ENCODE measurements at places on chromosomes 5 and 9. TPM values are rescaled to one million over a fixed set of nuclear protein-coding genes. Genes with fewer than 3 reads are reported as not detected.

GRCh38 chr9:34545497-34545896 is 22.7 kb upstream of the ENHO start:
- DNase-seq: no peak

GRCh38 chr5:151707567-151707966 is 20.9 kb upstream of the SPARC start:
- DNase-seq: peak; percentile 61

SPATA31A3 gene
- not detected for total RNA-seq

DNA sequence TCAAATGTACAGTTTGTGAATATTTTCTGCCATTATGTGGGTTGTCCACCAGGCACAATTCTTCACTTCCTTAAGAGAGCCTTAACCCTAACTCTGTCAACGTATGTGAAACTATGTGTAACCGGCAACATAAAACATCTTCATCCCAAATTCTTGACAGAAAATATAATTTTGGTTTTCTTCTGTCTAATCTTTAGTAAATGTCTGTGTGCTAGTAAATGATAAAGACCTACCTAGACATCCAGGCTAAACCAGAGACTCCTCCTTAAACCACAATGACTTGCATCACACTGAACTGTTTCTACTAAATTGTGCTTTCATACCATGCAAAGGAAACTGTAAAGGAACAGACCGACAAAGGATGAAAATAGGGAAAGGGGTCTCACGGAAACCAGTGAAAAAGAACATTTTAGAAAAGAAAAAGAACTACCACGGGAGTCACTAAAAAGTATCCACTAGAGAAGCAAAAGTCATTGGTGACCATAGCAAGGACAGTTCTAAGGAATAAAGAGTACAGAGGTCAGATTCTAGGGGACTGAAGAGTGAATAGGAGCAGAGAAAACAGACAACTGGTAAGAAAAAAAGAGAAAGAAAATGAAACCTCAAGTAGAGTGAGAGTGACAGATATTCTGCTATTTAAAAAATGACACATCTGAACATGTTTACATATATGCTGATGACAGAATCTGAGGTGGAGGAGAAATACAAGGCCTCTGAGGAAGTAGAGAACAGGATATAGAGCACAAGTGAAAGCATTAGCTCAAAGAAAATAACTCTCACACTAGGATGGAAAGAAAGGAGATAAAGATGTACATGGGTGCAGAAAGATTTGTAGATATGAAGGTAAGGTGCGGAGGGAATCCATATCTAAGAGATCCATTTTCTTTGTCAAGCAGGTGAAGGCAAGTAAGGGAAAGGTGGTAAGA is 49.4 kb downstream of the FNIP1 start:
- no peak for DNase-seq

DNA sequence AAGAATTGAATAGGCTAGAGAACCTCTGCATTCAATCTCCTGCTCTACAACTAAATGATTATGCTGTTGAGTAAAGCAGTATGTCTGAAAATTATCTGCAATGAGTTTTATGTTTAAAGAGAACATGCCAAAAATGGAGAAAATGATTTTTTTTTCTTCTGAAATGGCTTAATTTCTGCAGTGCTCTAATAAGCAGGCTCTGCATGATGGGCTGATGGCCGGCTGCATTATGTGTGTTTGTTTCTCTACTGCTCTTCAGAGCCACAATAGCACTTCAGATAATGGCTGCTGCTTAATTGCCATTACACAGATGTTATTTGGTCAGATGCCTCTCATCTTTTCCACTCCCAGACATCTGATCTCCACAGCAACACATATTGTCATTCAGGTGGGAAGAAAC is 286.4 kb upstream of the DMAC1 start:
- peak; percentile 6 for DNase-seq

DNA sequence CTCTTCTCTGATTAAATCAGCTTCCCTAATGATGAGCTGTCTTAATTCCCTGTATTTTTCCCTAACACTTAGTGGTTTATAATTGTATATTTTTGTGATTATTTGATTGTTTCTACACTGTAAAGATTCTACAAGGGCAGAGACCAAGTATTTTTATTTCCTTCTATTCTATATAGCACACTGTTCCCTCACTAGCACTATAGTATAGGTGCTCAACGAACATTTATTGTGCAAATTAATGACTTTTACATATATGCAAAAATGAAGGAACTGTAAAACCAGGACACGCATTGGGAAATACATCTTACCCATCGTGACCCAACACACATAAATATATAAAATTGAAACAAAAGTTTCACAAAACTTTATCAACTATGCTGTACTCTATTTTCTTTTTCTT is 7.6 kb downstream of the KDM4C start:
- DNase-seq: no peak

- DNase-seq: no peak
Observed at GRCh38 chr9:131636593-131636992, 91.3 kb downstream of the PRRT1B start.

GRCh38 chr5:157714596-157714864 is 16.7 kb upstream of the THG1L start:
- DNase-seq: no peak

ALDH7A1 gene
- total RNA-seq: 30.9 TPM

GRCh38 chr5:159100025-159100781 is 487 bp upstream of the EBF1 start:
- peak; percentile 79 for DNase-seq

SLC6A18 gene
- not detected for total RNA-seq

DNA sequence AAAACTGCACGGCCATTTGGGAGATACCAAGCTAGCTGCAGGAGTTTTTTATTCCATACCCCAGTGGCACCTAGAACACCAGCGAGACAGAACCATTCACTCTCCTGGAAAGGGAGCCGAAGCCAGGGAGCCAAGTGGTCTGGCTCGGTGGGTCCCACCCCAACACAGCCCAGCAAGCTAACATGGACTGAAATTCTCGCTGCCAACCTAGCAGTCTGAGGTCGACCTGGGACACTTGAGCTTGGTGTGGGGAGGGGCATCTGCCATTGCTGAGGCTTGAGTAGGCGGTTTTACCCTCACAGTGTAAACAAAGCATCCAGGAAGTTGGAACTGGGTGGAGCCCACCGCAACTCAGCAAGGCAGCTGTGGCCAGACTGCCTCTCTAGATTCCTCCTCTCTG is 108.9 kb upstream of the CHD1 start:
- DNase-seq: peak; percentile 43

GRCh38 chr9:35501946-35502345 is 12.0 kb downstream of the RUSC2 start:
- DNase-seq: no peak

TXNDC8 gene
- total RNA-seq: not detected

DNA sequence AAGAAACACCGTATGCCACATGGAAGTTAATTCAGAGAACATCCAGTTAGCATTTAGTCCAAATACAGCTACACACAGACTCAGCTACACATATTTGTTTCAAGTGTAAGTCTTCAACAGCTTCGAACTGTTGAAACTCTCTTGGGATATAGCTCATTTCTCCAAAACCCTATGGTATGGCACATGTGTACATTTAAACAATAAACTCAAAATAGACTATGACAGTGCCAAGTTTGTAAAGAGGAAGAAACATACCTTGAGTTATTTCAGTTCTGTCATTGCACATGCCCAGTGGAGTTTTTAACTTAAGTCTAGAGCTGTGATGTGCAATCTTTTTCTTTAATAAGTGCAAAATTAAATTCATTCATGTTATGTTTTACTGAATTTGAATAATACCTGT is 155.1 kb upstream of the RAI14 start:
- DNase-seq: no peak

- DNase-seq: peak; percentile 57
Observed at GRCh38 chr5:135578685-135579341, at the start of gene CXCL14. TSS of gene CXCL14 (minus strand) at chr5:135578991. CDS start at chr5:135578778, 213 bp downstream.

DNA sequence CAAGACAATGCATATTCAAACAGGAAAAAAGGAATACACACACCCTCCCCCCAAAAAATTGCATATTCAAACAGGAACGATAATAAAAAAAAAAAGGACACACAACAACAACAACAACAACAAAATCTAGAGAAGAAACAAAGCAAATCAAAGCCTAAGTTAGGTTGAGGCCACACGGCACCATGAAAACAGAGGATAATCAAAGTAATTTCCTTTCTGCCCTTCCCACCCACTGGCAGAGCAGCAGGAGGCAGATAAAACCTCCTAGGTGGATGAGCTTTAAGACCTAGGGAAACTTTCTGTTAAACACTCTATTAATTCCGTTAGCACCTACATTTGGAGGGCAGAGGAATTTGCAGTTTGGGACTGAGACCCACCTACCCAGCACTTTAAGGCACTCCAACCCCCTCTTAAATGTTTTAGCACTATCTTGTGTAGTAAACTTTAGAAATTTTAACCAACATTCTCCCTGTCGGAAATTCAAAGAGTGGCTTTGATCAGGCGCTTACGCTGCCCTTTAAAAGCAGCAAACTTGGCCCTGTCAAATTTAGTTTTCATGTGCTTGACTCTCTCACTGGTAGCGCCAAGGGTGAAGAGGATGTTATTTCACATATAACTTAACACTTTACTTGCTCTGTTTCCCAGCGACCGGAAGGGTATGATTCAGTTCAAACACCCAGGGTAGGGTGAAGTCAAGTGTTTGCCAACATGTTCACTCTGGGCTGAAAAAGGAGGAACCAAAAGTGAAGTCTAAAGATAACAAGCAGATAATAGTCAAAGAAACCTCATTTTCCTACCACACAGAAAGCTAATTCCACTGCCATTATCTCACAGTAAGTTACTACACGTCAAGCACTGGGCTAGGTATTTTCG is 9.2 kb downstream of the ENC1 start:
- DNase-seq: no peak

- DNase-seq: peak; percentile 13
Observed at GRCh38 chr9:135079018-135079417, 8.4 kb upstream of the OLFM1 start.

DNA sequence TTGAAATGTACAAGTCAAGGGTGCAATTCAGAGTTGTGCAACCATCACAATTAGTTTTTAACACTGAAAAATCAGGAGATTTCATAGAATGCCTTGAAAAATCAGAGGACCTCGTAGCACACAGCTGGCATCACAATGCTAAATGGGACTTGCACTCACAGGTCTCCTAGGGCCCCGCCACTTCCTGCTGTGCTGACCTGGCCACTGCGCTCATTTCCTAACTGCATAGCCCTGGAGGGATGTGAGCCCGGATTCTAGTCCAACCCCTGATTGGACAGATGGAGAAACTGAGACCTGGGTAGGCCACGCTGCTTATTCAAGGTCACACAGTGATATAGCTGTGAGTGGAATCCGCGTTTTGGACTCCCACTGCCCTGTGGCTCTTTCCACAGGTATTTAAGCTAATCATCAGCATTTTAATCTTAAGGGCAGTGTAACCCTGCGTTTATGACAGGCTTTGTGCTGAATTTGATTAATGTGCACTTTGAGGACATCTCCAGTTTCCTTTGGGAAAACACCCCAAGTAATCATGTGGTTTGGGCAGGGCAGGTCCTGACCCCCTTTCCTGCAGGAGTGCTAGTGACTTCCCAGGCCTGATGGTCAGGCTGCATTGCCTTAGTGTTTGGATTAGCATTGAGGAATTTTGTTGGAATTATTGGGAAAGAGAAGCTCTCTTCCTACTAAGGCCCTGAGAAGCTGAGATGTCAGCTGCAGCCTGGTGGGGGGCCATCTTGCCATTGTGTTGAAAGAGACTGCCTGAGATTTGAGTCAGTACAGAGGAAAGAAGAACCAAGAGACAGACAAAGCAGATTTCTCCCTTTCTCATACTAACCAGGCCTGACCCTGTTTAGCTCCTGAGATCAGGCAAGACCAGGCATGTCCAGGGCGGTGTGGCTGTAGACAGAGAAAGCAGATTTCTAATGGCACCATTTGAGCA is 36.2 kb downstream of the STC2 start:
- DNase-seq: no peak

GRCh38 chr5:65919773-65920172 is 6.6 kb upstream of the ERBIN start:
- DNase-seq: no peak

DNA sequence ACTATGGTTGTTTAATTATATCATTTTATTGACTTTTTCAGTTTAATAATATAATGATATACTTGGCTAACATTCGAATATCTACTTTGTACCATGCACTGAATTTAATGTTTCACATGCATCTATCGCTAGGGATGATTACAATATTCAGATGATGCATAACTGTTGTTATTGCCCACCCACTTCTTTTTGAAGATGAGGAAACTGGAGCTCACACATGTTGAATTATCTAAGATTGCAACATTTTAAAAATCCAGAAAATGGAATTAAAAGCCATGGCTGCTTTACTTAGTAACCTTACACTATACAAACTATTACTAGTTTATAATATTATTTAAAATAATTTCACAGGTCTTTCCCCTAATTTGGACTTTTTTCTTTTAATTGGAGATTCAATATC is 171.7 kb downstream of the TLR4 start:
- DNase-seq: no peak

DNA sequence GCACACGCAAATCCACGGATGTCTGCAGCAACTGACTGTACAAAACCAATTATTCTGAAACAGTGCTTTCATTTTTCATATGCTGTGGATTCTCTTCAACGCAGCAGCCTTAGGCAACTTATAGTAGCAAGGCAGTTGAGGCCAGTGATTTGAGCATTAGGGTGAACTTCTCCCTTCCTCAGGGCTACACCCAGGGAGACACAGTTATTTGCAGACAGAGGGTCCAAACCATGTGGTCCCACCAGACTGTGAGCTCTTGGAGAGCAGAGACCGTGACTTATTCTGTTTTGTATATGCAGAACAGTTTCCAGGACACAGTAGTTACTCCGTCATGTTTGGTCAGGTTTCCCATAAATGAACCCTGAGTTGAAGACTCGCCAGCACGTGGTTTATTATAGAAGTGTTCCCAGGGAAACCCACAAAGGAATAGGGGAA is 19.0 kb upstream of the WHRN start:
- DNase-seq: no peak

GRCh38 chr5:148042881-148043280 is 20.9 kb upstream of the SPINK5 start:
- no peak for DNase-seq

- no peak for DNase-seq
Observed at GRCh38 chr5:35073160-35073559, 25.4 kb upstream of the AGXT2 start.

FCN2 gene
- total RNA-seq: not detected
